Ureter (tissue), 1 donor: ENCODE measurements at places on chromosomes 2 and 18.

- no peak for DNase-seq
These were observed 108.1 kb downstream of the AQP4 start for GRCh38 chr18:26757263-26758019.

- no peak for DNase-seq
These were observed 33.6 kb upstream of the MGAT4A start for GRCh38 chr2:98764499-98764898.

DNA sequence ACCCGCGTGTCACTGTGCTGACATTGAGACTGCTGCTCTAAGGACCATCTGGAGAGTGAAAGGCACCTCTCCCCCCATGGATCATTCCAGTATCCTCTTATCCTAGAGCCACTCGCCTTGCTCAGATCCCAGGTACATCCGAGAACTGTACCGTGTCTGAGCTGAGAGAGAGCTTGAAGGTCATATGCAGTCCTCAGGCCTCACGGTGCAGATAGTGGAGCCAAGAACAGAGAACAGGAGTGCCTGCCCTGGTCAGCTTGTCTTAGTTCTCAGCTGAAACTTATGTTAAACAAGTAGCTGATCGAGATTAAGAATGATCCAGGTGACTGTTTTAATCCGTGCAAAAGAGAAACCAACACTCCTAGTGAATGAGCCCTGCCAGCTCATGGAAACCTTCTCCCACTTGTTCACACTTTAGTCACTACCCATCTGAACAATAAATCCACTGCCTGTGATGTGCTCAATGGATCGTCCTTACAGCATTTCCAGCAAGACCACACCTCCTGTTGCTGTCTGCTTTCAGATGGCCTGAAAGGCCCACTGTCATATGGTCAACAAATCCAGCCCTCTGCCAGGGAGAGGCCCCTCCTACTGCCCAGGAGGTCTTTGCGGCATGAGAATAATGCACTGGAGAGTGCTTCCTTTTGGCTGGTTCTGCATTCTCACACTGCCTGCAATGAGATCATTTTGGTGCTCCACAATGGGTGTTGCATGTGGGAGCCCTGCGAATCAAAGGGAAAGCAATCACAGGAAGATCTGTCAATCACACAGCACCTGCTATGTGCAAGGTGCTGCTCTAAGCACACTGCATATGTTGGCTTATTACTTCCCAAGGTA lies 43.7 kb upstream of the APCDD1 start:
- DNase-seq = no peak

DNA sequence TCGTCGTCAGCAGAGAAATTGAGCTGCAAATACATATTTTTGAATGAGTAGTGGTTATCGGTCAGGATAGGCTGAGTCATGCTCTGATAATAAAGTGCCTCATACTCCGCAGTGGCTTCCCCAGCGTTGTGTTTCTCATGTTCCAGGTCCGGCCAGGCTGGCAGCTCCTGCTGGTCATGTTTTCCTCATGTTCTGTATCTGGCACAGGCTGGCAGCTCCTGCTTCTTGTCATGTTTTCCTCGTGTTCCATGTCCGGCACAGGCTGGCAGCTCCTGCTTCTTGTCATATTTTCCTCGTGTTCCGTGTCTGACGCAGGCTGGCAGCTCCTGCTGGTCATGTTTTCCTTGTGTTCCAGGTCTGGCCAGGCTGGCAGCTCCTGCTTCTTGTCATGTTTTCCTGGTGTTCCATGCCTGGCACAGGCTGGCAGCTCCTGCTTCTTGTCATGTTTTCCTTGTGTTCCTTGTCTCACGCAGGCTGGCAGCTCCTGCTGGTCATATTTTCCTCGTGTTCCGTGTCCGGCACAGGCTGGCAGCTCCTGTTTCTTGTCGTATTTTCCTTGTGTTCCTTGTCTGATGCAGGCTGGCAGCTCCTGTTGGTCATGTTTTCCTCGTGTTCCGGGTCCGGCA lies 148.9 kb downstream of the ATP9B start:
- DNase-seq = no peak

DNA sequence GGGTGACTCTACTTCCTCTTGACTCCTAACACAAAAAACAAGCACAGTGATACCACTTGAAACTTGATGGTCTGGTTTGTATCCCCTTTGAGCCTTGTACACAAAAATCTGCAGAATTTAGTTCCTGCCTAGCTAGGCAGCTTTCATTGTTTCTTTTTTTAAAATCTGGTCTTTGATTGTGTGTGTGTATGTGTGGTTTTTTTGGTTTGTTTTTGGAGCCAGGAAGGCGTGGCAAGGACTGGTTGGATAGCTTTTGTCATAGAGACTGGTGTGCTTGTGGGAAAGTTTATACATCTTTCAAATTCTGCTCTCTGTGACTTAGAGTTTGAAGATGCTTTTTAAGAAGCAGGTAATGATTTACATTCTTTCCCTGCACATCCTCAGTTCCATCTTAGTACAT lies 127.4 kb downstream of the TANC1 start:
- no peak for DNase-seq

DNA sequence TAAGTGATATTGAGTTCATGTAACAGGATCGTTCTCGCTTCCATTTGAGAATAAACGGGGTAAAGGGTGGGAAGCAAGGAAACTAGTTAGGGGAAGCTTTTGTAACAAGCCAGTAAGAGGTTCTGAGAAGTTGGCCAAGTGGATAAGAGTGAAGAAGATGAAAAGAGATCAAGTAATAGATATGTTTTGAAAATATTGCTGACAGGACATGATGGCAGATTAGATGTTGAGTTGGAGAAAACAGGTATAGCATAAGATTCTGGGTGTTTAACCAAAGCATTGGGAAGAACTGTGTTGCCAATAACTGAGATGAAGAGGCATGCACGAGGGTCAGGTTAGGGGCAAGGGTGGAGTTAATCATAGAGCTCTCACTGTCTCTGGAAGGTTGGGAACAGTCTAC lies 330.0 kb upstream of the LRRTM1 start:
- no peak for DNase-seq

GRCh38 chr2:10940596-10940995 lies 28.9 kb downstream of the KCNF1 start:
- no peak for DNase-seq

- no peak for DNase-seq
These were observed 38.5 kb downstream of the CARF start for GRCh38 chr2:202950592-202950991.

DNA sequence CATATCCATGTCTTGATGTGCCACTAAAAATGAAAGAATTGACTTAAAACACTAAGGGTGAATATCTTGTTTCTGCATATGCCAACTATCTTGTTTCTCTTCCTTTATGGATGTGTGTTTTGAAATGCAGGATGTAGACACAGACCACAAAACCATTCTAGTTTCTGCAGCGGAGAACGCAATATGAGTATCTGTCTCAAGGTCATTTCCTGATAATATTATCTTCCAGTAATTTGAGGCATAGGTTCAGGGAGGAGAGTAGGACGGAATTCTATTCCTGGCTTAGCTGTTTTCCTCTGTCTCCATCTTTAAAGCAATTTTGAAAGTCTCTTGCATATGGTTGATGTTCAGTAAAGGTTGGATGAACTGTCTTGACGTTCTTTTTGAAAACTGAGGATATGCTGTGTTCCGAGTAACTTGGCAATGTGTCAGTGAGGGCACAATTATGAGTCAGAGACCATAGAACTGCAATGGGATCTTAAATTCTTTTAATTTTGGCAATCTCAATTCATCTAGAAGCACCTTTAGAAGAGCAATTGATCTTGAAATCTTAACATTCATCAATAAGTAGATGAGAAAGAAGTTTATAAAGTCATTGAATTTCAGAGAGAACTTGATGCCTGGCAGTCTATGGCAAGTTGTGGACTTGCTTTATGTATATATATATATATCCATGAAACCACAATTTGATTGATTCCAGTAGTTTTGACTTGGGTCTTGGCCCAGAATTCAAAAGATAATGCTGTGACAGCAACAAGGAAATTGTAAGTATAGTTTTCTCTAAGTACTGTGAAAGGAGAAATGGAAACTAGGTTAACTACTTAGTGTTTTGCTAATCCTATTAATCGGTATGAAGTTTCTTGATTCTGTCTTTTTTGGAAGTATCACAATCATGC lies 24.8 kb downstream of the RAB27B start:
- no peak for DNase-seq

DNA sequence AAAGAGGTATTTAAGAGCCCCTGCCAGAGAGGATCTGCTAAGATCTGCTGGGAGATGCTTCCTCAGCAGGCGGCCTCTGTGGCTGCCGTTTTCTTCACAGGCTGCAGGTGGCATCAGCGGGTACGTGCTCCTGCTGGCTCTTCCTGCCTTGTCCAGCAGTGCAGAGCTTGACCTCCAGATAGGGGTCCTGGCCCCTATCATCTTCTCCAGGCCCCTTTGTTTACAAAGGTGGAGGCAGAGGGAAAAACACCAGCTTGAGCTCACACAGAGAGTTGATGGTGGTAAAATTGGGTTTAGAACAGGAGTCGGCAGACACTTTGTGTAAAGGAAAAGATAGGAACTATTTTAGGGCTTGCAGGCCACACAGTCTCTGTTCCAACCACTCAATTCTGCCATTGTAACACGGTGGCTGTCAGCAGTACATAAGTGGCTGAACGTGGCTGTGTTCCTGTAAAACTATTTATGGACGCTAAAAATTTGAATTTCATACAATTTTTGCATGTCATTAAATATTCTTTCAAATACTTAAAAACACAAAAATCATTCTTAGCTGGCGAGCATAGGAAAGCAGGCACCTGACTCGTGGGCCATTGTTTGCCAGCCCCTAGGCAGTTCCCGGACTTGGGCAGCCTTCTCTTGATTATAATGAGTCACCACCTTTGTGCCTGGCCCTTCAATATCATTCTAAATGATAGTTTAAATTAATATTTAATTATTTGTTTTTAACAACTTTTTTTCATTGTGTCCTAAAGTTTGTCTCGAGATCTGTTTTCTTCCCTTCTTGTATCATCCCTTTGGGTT lies 98.2 kb upstream of the B3GNT7 start:
- peak; percentile 58 for DNase-seq

DNA sequence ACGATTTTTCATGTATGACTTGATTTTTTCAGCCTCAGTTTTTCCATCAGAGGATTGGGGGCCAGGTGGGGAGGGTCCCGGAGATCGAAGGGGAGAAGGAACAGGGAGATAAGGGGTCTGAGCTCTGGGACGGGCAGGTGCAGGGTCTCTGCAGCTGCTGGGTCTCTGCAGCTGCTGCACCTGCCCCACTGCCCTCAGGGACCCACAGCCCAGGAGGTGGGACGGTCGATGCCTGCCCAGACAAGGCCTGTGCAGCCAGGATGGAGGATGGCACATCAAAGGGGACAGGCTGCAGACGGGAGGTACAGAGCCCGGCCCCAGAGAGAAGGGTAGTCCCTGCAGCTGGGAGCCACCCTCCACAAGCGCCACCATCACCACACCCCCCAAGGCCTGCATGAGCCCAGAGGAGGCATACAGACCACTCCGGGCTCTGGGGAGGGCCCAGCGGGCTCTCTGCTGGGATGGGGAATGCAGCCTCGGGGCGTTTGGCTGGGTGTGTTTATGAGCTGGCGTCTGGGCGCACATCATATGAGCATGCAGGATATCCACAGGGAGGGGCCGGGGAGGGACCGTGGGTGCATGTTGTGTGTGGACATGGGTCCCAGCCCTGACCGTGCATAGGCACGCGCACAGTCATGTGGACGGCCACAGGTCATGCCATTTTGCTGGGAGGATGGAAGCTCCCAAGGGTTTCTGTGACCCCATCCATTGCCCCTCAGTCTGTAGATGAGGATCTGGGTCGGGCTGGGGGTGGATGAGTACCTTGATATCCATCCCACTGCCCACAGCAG lies 34.9 kb upstream of the GPC1 start:
- peak; percentile 36 for DNase-seq

DNA sequence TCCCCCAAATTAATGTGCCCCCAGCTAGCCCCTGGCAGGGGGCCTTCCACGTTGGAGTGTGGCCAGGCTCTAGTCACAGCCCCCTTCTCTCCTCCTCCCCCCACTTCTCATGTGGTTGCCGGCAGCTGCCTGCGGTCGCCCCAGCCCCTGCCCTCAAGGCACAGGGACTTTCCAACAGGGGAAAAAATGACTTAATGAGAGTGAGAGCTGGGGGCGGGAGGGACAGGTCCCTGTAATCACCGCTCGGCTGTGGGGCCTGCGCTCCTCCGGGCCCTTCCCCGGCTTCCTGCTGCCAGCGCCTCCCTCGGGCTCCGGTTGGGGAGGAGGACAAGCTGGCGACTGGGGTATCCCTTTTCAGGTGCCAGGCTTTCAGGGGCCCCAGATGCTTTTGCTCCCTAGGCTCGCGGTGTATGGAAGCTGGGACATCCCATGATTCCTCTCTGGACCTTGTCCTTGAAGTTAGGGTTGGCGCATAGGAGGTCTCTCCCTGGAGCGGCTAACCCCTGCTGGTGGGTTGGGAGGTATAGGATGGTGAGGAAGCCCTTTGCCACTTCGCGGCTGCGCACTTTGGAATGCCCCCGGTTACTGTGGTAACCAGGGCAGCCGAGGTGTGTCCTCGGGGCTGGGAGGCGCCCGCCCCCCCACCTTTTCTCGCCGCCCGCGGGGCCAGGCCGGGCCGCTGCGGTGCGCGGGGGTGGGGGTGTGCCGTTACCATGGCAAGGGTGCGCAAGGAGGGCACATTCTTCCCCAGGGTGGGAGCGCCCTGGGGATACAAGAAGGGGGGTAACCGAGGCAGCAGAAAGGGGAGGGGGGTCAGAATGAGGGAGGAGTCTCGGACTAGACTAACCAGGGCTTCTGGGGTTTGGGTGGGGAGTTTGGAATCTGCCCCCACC lies 16.1 kb downstream of the WNT10A start:
- DNase-seq = no peak

- no peak for DNase-seq
These were observed 105.0 kb downstream of the NEDD4L start for GRCh38 chr18:58148954-58149471.

DNA sequence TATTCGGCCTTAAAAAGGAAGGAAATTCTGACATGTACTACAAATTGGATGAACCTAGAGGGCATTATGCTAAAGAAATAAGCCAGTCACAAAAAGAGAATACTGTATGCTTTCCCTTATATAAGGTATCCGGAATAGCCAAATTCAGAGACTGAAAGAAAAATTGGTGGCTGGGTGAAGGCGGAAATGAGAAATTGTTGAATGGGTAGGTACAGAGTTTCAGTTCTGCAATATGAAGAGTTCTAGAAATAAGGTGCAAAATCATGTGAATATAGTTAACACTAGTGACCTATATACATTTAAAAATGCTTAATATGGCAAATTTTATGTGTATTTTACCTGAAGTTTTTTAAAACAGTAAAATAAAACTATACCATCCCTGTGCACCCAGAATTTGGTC lies 43.1 kb downstream of the RMP24 start:
- no peak for DNase-seq

DNA sequence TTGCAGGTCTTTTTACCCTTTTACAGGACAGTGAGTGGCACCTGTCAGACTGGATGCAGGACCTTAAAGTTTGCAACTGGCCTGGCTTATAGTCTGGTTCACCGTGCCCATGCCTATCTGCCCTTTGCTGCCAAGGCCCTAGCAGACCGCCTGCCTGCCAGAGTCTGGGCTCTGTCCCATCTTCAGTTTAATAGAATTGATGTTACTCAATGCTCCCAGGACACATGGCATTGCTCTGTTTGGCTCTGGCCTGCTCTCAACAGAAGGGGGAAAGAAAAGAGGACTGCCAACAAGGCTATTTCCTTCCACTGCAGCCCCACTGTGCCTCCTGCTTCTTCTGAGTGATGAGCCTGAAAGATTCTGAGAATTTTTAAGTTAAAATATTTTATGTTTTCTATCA lies 25.6 kb upstream of the TMEM178A start:
- no peak for DNase-seq
